ENCODE measurements at places on chromosomes 1 and 21.

- DNase-seq: no peak
These were observed 144.1 kb upstream of the CTTNBP2NL start for GRCh38 chr1:112251766-112252506.

DNA sequence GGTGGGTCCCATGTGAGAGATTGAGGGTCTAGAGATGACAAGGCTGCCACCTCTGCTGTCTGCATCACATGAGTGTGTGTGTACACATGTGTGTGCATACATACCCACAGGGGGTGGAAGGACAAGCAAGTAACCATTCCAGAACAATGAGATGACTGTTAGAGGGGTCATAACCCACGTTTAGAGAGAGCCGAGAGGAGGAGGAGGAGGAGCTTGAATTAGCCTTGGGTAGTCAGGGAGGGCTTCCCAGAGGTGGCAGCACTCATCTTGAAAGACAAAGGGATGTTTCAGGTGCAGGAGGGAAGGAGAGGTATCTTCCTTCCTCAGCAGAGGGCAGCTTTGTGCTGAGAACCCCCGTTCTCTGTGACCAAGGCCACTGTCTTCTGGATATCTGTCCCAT is 21.3 kb downstream of the TNFRSF1B start:
- DNase-seq: no peak

DNA sequence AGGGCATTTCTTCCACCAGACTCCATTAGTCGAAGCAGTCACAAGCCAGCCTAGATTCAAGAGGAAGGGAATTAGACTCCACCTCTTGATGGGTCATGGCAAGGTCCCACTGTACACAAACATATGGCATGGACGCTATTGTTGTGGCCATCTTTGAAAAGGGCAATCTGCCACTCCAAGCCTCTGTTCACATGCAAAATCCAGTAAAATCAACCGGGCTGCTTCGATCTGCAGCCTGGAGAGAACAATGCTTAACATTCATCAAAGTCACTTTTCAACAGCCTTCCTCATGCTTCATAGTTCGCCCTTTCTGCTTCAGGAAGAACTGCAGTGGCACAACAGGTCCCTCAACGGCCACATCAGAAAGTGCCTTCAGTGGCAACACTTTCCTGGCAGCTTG is 28.0 kb upstream of the GJB5 start:
- no peak for DNase-seq

DNA sequence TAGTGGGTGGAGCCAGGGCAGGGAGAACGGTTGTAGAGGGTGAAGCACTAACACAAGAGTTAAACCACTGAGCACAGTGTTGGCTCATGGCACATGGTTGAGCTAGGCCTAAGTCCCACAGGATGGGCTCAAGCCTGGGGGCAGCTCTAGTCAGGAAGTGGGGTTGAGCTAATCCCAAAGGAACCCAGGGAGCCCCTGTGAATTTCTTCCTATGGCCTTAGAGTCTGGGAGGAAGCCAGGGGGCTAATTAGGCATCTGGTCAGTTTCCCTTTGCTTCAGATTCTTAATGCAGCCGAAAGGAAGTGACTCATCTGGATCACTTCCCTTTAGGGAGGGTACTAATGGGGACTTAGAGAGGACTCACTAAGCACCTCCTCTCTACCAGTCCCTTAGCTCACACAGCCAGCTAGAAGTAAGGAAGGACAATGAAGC is 10.1 kb downstream of the CFAP45 start:
- peak; percentile 39 for DNase-seq

DNA sequence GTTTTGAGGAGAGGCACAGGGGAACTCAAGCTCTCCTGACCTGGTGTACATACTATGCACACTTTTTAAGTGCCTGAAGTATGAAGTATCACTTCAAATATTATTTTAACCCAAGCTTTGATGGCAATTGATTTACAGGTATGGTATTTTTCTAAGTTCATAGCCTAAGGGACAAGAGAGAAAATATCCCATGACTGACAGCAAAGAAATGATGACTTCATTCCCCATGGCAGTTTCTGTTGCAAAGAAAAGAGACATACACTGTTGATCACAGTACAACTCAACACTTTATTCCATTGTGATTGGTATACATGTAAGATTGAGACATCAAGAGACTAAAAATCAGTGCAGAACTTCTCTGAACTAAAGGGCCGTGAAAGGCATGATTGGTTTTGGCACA is 41.8 kb upstream of the BCL10 start:
- no peak for DNase-seq

GRCh38 chr1:77047978-77048614 is 171.1 kb downstream of the PIGK start:
- DNase-seq: no peak

DNA sequence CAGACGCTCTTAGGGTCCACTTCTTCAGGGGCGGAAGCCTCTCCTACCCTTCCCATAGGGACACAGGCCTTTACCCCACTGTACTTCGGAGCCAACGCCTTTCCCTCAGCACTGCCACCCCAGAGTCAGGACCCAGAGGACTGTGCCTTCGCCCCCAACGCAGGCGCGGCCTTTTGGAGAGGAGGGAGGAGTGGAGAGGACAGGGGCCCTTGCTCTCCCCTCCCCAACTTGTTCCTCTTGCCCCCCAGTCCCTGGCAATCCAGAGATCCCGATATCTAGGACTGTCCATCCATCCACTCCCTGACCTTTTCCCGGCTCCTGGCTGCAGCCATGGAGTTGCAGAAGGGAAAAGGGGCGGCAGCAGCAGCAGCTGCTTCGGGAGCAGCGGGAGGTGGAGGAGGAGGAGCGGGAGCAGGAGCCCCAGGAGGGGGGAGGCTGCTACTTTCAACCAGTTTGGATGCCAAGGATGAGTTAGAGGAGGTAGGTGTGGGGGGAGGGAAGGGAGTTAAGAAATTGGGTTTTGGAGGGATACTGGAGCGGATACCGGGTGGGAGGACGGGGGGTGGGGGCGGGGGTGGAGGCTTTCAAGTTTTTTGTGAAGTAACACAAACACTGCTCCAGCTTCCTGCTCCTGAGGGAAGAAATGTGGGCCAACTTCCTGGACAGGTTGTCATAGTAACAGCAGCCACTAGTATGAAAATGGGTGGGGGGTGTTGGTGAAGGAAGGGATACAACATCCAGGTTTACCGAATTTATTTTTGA is 636 bp downstream of the INTS3 start:
- peak; percentile 55 for DNase-seq

- no peak for DNase-seq
These were observed 69.1 kb upstream of the POU3F1 start for GRCh38 chr1:38115682-38116202.

DNA sequence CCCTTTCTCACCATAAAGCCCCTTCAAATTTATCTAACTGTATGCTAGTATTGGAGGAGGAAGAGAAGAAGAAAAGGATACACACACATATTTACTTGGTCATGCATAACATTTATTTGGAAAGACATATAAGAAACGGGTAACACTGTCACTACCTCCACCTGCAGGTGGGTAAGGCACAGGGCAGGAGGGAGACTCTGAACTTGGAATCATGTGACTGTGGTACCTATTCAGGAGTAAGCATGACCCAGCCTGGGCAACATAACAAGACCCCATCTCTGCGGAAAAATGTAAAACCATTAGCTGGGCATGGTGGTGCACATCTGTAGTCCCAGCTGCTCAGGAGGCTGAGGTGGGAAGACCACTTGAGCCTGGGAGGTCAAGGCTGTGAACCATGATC is 1.4 kb upstream of the PADI6 start:
- DNase-seq: no peak

DNA sequence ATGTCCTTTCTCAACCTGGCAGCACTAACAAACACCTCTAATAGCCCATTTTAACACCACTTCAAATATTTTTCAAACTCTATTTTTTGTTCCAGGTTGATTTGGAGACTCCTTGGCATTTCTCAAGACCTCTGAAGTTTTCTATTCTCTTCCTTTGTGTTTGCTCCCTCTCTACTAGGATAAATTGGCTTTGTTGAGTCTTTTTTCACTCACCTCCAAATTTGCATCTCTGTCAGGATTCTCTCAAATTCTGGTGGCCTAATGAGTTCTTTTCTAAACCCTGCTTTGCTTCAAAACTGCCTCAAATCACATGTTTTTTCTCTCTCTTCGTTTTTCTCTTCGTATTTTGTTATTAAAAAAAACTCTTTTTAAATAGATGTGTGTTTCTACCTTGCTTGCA is 582.2 kb upstream of the ADGRL4 start:
- DNase-seq: no peak

DNA sequence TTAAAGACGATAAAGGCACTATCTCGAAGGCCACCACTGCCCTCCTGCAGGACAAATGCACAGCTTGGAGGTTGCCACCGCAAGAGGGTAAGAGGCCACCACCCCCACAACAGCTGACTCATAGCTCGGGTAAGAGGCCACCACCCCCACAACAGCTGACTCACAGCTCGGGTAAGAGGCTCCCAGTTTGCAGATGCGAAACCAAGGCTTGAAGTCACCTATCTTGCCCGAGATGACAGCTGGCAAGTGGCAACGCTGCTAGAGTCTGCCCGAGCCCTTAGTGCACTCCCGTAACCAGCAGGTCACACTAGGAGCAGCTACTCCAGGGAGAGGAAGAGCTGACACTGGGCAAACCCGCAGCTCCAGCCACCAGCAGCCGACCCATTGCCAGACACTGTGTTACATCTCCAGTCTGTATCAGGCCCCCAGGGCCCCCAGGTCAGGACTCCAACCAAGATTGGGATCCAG is 17.1 kb upstream of the SPSB1 start:
- DNase-seq: no peak

- no peak for DNase-seq
These were observed 149.3 kb downstream of the AK5 start for GRCh38 chr1:77430966-77431690.

DNA sequence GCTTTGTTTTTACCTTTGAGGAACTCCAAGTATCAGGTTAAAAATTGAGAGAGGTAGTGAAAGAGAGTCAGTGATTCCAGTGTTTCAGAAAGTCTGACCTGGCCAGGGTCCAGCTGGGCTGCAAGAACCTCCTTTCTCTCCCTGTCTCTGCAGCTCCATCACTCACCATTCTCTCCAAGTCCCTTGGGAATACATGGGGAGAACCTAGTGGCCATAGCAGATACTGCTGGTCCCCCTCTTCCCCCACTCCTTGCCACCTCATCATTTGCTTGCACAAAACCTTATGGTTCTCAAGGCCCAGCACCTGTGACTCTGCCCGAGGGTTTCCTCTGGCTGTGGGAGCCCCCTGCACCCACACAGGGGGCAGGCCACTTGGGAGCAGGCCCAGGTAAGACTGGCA is 279.5 kb downstream of the KIF26B start:
- no peak for DNase-seq

GRCh38 chr1:203153051-203153988 is 22.3 kb downstream of the MYBPH start:
- DNase-seq: no peak

DNA sequence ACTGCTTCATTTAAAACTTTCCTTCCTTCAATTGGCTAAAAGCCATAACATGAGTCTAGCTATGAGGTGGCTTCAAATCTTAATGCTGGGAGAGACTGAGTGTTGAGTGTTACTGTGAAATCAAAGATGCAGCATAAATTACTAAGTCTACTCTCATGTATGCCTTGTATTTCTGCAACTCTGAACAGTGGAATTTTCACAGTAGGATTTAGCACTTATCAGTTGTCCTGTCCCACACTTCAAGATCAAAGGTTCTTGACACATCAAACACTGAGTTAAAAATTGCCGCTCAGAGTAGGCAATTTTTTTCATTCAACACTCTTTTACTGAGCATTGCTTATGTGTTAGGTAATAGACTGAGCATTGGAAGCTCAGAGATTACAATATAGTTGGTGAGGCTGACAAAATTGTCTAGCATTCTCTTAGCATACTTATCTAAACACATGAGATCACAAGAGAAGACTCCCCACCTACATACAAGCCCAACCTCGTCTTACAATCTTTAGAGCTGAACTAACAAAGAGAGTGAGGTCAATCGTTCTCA is 56.4 kb upstream of the ADORA3 start:
- no peak for DNase-seq

GRCh38 chr1:161676441-161676840 is 13.5 kb downstream of the FCGR2B start:
- DNase-seq: no peak

- DNase-seq: no peak
These were observed 5.8 kb downstream of the TTC22 start for GRCh38 chr1:54795356-54795665.

GRCh38 chr1:51293898-51294515 is 36.4 kb downstream of the TTC39A start:
- no peak for DNase-seq

- no peak for DNase-seq
These were observed 3.6 kb downstream of the CELF3 start for GRCh38 chr1:151713044-151713443.

GRCh38 chr1:78520216-78520615 is 29.4 kb downstream of the PTGFR start:
- no peak for DNase-seq

DNA sequence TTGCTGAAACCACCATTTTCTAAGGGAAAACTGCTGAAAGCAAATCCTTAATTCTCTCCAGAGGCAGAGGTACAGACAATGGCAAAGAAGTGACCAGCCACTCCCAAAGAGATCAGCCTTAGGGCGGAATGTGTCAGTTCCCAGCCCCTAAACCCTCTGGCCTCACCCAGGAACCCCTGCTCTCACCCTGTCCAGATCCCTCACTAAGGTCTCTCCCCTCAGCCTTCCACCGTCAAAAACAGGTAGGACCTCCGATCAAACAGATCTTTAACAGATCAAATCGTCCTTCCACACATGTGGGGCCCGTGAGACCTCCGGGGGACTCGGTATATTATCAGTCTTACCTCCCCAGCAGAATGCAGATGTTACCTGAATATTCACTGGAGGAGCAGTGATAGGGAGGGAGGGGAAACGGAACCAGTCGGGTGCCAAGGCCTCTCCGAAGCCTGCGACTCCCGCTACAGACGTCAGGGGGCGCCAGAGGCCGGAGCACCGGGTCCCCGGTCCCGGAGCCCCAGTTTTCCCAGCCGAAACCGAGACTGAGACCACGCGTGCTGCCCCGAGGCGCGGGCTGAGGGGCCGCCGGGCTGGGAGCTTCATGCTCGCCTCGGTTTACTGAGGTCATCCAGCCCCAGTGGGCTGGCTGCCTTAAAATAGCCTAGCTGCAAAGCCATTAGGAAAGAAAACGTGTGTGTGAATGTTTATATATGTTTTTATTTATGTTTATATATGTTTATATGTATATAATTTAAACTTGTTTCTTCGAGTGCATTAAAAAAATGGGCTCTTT is 23.6 kb downstream of the GPA33 start:
- peak; percentile 91 for DNase-seq

- no peak for DNase-seq
These were observed 486.1 kb upstream of the LRRC7 start for GRCh38 chr1:69081668-69082067.
